H4 (cell line): ENCODE measurements at places on chromosomes 12 and 14.

GRCh38 chr14:36976571-36977023 lies 195.8 kb downstream of the SLC25A21 start:
- peak; percentile 73 for DNase-seq

DNA sequence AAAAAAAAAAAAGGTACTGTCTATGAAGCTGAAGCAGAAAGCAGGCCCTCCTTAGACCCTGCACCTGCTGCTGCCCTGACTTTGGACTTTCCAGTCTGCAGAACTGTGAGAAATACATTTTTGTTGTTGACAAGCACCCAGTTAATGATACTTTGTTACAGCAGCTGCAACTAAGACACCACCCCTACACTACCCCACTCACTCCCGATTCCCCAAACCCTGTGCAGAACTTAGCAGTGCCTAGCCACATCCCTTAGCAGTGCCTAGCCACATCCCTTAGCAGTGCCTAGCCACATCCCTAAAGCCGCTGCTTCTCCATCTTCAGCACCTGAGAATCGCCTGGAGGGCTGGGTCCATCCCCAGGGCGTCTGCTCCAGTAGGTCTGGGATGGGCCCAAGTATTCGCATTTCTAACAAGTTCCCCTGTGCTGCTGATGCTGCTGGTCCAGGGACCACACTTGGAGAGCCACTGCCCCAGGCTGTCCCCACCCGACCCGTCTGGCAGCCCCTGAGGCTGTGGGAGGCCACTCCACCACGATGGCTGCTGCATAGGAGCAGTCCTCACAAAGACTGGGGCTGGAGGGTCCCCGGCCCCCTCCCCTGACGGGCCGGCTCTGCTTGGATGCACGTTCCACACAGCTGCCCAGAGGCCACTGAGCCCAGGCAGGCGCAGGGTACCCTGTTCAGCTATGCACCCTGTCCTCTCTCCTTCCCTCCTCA lies 10.8 kb upstream of the PPP1R13B start:
- no peak for DNase-seq

DNA sequence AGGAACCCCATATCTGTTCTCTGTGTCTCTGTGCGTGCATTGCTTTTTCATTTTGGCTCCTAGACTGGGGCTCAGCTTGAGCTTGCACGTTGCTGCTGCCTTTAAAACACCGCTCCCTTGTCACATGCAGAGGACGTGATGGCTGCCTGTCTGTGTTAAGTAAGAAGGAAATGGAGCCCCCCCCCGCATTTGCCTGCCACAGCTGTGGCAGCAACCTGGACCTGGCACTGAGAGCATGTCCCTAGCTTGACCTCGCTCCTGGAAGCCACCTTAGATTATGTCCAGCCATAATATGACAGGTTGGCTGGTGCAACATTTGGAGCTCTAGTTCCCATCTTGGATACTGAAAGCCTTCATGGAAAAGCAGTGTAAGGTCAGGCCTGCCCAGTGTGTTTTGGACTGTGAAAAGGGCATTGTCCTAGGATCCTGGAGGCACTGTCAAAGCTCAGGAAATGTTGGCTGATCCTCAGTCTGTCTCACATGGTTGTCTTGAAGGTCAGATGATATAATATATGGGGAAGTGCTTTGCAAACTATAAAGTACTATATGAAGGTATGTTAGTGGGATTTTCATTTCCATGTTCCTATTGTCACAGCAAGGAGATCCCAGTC lies 73.8 kb downstream of the PRKCH start:
- DNase-seq, result no peak

DNA sequence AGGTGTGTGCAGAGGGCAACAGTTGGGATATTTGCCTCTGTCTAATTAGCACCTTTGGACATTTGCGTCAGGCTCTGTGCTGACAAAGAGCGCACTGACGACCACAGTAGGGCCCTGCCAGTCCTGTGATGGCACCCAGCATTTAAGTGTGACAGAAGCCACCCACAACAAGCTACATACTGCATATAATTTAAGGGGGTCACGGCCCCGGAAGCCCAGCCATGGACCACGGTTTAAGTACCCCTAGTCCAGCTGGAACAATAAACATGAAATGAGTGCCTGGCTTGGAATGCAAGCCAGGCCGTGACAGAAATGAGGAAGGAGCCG lies 16.8 kb upstream of the DYNC1H1 start:
- DNase-seq, result no peak

DNA sequence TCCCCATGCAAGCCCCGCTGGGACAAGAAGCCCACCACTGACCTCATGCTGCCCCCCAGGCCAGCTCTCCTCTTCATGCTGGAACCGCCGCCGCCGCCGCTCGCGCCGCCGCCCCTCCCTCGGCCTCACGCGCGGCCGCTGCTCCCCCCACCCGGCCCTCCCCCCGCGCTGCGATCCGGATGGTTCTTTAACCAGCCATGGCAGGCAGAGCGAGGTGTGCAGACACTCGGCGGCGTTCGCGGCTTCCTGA lies at the start of gene DCAF5:
TSS of gene DCAF5 (minus strand) at position 218 of the 250 bp plus-strand sequence. CDS start at position 77, 141 bp downstream.
- DNase-seq, result no peak

- DNase-seq, result no peak
These were observed 11.9 kb upstream of the TCL1A start for GRCh38 chr14:95725685-95726336.
